Vagina (tissue), 2 donors: ENCODE measurements at places on chromosomes 13 and 19.

DNA sequence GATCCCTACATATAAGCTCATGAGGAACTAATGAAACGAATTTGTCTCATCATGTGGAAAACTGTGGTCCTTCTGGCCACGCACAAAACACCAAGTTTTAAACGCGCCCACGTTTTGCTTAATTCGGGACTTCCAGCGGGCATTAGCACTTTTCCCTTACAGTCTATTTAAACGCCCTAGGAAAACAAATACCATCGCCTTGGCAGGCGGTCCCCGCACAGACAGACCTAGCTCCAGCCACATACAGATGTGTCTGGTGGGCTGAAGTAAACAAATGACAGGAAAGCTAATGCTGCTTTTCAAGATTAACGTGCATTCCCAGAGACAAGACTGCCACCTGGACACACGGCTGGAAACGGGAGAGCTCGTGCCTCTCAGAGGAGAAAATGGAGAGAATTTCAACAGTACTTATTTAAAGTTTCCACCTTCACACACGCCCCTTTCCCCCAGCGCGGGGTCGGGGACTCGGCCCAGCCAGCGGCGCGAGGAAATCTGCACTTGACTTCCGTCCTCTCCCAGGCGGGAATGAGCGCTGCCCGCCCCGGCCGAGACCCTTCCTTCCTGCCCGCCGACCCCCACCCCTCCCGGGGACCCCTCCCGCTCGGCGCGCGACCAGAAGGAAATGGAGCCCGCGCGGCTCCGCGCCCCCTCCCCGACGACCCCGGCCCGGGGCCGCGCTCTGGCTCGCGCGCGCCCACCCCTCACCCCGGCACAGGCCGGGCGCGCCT is 931 bp downstream of the USP12 start:
- DNase-seq, result no peak

DNA sequence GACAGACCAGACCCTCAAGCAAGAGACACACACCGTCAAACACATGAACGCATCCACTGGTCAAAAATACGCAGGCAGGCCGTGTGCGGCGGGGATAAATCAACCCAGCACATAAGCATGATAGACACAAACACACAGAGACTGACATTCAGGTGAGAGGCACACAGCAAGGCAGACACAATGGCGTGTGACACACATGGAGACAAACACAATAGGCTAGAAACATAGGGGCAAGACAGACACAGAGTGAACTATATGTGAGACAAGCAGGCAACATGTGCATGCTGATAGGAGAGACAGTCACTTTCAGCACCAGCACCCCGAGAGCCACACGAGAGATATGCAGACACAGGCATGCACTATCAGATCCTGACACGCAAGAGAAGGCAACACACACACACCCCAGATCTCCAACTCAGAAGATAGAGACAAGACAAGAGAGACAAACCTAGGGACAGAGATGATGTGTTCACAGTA is 6.9 kb upstream of the JUNB start:
- DNase-seq, result no peak

DNA sequence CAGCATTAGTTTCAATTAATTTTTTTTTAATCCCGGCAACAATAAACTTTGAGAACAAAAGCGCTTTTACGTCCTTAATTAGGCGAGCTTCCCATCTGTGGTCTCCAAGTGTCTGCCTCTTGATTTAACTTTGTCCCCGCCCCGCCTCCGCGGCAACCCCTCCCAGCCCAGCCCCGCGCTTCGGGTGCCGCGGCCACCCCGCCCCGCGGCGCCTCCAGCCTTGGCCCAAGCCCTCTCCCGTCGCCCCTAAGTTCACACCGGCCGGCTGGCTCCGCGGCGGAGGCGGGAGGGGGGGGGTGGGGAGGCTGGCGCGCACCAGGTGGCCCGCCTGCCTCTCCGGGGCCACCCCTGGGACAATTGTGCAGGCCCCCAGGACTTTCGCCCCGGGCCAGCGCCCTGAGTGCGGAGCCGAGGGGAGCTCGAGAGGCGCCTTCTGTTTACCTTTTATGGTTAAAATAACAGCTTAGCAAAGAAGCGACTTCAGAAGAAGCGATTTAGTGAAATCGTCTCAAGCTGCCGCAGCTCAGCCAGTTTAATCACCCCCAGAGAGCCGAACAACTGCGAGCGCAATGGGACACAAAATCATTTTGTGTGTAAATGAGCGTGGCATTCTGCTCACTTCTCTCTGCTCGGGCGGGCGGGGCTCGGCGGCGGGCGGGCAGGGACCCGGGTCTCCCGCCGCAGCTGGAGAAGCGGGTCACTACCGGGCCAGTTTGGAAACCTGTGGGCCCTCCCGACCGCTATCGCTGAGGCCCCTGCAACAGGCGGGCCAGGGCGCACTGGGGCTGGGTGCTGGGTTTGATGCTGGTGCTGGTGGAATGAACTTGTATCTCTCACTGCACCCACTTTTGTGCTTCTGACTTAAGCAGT is 1.4 kb downstream of the KCTD15 start:
- DNase-seq, result no peak

GRCh38 chr13:31824705-31825517 is 85.6 kb downstream of the RXFP2 start:
- DNase-seq, result no peak

GRCh38 chr13:21833921-21834320 is 163.0 kb downstream of the FGF9 start:
- no peak for DNase-seq

GRCh38 chr13:97249796-97250495 is 27.8 kb downstream of the MBNL2 start:
- DNase-seq, result no peak

- no peak for DNase-seq
Measured at GRCh38 chr13:40401911-40402776, 264.3 kb downstream of the FOXO1 start.
